Stimulated activated CD4-positive, alpha-beta T cell treated with anti-CD3 and anti-CD28 coated beads, Interleukin-2, amount 100 ng/mL, for 4 hours (primary cell): ENCODE measurements at places on chromosomes 16 and 17.

DNA sequence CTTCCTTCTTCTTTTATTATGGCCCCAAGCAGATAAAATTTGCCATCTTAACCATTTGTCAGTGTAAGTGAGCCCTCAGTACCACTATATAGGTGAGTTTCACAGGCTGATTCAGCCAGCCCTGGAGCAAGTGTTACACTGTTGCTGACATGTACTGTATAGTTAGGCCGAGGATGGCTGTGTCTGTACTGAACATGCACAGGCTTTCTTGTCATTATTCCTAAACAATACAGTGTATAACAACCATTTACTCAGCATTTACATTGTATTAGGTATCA is 53.7 kb downstream of the AMFR start:
- DNase-seq = no peak

GRCh38 chr16:85523602-85524364 is 89.3 kb upstream of the GSE1 start:
- no peak for DNase-seq

GRCh38 chr16:15725641-15726240 is 75.7 kb downstream of the NDE1 start:
- no peak for DNase-seq

DNA sequence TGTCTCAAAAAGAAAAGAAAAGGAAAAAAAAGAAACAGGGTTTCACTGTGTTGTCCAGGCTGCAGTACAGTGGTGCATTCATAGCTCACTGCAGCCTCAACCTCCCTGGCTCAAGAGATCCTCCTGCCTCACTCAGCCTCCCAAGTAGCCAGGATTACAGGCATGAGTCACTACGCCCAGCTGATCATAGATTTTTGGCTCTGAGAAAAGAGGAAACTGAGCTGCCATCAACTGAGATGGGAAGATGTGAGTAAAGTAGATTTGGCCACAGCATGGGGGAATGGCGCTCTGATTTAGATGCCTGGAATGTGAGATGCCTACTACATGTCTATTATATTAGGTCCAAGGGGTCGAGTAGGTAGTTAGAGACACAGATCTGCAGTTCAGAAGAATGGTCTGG is 5.9 kb upstream of the NAGS start:
- no peak for DNase-seq

DNA sequence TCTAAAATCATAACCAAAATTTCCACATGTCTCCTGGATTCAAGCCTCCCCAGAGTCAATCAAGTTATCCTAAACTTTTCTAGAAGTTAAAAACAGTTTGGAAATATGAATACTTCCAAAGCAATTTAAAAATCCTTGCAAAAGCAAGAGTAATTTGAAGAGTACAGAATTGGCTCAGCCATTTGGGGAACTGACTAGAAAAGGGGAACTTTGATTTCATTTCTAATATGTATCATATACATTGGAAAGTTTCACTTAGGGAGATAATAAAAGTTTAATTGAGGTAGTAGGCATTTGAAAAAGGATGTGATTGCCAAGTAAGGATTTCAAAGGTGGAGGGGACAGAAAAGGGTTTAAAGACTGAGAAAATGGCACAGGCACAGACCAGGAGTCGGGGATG is 9.0 kb upstream of the SLFN12L start:
- no peak for DNase-seq

- no peak for DNase-seq
Observed at GRCh38 chr16:49773534-49774475, 82.1 kb downstream of the ZNF423 start.

GRCh38 chr17:4358154-4358553 is 8.3 kb downstream of the UBE2G1 start:
- no peak for DNase-seq
